ENCODE measurements at places on chromosomes 1 and 21.
A peak's percentile ranks its signal among the peaks of the same experiment; 100 is the strongest.

DNA sequence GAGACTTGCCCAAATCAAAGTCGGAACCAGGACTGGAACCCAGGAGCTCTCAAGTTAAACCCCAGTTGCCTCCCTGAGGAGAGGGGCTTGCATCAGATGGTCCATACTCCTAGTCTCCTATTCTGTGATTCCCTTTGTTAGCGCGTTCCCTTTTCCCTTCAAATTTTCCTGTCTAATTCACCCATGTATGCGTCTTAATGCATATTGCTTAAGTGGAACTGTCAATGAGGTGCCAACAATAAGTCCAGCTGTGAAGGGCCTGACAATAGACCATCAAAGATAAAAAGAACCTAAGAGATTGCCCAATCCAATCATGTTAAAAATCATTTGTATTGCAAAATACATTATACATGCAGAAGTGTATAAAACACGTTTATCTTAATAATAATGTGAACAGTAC is 634 bp upstream of the SPATA6 start:
- DNase-seq, result no peak

DNA sequence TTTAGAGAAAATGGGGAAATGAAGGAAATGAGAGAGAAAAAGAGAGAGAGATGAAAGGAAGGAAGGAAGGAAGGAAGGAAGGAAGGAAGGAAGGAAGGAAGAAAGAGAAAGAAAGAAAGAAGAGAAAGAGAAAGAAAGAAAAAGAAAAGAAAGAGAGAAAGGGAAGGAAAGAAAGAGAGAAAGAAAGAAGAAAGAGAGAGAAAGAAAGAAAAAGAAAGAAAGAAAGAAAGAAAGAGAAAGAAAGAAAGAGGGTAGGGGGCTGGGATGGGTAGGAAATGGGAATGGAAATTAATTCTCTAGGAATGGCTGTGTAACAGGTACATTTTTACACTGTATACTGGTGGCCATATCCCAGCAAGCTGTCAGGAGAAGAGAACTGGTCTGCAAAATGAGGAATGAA is 4.3 kb upstream of the SH2D1B start:
- no peak for DNase-seq

DNA sequence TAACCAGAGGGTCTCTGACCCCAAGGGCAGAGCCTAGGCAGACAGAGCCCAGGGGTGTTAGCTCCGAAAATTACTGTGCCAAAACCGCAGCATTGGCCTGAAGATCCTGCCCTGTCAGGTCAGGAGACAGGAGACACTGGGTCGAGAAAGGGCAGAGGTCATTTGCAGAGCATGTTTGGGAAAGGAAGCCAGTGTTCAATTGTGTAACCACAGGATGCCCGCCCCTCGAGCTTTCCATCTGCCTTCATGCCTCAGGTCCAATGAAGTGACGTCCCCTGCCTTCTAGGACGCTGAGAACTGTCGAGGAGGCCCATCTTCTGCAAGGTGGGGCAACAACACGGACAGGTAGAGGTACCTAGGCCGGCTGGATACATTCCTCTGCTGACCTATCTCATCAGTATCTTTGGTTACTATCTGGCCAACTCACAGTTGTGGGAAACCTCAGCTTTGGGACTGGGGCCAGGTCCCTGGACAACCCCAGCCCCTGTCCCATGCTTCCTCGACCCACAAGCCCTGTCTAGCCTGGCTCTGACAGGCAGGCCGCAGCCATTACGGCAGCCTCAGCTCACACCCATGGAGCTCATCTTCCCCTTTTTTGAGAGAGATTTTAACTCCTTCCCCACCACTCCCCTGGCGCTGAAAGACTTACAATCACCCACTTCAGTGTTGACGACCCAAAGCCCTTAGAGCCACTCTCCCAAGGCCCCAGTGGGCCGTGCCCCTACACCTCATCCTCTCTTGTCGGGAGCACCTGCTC is 1.3 kb downstream of the ARL8A start:
- DNase-seq, result peak; percentile 82

DNA sequence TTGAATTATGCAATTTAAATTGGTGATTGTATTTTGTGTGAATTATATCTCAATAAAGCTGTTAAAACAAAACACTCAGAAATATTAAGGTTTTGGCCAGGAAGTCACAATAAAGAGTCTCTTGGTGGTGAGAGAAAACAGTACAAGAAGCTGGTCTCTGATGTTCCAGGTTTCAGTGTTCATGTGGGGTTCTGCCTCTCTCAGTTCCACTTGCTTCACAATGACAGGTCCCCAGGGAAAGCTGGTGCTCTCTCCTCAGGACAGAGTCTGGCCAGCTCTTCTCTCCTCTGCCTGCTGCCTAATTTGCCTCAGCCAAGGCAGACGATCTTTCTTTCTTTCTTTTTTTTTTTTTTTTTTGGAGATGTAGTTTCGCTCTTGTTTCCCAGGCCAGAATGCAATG is 342.9 kb upstream of the PLXNA2 start:
- no peak for DNase-seq

GRCh38 chr1:225253784-225254183 is 174.1 kb downstream of the LBR start:
- DNase-seq, result no peak

GRCh38 chr1:17725084-17725719 is 29.9 kb upstream of the ACTL8 start:
- DNase-seq, result no peak

GRCh38 chr21:19340303-19340702 is 936.7 kb upstream of the TMPRSS15 start:
- DNase-seq, result peak; percentile 9

DNA sequence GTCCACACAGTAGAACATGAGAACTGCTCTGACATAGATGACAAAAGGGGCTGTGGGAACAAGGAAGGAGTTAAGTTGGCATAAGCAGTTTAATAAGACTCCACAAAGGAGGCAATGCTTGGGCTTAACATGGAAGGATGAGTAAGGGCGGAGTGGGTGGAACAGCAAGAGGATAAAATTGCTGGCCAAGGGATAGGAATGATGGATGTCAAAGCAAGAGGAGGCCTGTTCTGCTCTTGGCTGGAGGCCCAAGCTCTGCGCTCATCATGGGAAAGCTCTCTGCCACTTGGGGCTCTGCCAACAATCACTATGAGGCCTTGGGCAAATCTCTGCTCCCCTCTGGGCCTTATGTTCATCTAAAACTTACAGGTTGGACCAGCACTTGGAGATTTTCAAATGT is 98.3 kb upstream of the CAMK1G start:
- DNase-seq, result no peak

DNA sequence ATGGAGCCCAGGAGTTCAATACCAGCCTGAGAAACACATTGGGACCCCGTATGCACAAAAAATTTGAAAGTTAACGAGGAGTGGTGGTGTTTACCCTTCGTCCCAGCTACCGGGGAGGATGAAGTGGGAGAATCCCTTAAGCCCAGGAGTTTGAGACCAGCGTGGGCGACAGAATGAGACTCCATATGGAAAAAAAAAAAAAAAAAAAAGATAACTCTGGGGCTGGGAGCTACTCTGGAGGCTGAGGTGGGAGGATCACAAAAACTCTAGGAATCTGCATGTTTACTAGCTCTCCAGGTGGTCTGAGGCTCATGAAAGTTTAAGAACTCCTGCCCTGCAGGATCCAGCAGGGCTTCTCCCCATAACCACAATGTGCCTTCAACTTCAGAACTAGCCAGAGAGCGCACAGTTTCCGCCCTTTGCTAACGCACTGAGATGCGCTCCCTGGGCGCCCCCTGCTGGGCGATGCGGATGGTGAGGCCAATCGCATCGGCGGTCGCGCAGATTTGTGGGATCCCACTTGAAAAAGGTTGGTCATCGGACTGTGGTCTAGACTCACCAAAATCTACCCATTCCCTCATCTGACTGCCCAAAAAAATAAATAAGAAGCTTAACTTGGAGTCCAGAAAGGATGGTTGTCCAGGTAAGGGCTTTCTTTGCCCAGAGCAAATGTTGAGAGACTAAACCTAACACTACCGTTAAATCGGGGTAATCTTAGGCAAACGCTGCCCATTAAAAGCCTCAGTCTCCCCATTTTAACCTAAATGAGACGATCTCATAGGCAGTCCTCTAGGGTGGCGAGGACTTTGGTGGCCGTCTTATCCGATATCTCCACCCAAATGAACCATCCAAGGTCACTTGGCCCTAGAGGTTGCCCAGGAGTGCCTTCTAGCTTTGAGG is 8.8 kb downstream of the ZNF683 start:
- peak; percentile 87 for DNase-seq

- DNase-seq, result no peak
Measured at GRCh38 chr1:79920960-79921669, 914.6 kb upstream of the ADGRL4 start.

DNA sequence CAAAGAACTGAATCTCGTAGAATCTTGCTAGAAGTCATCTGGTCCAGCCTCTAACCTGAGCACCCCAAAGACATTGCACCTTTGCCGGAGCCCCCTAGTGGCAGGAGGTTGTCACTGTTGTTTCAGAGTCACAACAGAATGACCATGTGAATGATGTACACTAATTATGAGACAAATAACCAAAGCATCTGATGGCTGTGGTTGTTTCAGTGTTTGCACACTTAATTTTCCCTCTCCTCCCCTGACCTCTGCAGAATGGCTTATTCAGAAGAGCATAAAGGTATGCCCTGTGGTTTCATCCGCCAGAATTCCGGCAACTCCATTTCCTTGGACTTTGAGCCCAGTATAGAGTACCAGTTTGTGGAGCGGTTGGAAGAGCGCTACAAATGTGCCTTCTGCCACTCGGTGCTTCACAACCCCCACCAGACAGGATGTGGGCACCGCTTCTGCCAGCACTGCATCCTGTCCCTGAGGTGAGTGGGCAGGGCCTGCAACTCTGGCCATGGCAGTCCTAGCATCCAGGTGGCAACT is 26.4 kb downstream of the TRAF5 start:
- DNase-seq, result peak; percentile 82

- DNase-seq, result no peak
Measured at GRCh38 chr1:175512637-175513412, 230.6 kb downstream of the TNR start.

DNA sequence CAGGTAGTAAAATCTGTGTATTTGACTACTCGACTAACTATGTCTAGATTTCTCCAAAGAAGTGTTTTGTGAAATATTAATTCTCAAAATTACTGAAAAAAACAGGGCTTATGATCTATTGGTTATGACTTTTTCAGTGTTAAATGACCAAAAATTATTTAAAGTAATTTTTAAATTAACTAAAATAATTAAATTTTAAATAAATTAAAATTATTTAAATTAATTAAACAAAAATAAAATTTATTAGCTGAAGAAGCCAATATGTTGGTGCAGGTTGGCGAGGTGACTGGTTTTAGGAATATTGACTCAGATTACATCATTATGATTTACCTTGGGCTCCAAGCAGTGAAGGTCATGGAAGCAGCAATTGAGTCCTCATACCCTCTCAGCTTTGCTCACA is 483.2 kb downstream of the PTPRC start:
- no peak for DNase-seq

GRCh38 chr1:18079941-18080735 is 27.5 kb upstream of the IGSF21 start:
- DNase-seq, result no peak

- DNase-seq, result no peak
Measured at GRCh38 chr21:43880111-43880985, 15.3 kb downstream of the AGPAT3 start.

- no peak for DNase-seq
Measured at GRCh38 chr1:208318150-208318734, 74.1 kb upstream of the PLXNA2 start.

DNA sequence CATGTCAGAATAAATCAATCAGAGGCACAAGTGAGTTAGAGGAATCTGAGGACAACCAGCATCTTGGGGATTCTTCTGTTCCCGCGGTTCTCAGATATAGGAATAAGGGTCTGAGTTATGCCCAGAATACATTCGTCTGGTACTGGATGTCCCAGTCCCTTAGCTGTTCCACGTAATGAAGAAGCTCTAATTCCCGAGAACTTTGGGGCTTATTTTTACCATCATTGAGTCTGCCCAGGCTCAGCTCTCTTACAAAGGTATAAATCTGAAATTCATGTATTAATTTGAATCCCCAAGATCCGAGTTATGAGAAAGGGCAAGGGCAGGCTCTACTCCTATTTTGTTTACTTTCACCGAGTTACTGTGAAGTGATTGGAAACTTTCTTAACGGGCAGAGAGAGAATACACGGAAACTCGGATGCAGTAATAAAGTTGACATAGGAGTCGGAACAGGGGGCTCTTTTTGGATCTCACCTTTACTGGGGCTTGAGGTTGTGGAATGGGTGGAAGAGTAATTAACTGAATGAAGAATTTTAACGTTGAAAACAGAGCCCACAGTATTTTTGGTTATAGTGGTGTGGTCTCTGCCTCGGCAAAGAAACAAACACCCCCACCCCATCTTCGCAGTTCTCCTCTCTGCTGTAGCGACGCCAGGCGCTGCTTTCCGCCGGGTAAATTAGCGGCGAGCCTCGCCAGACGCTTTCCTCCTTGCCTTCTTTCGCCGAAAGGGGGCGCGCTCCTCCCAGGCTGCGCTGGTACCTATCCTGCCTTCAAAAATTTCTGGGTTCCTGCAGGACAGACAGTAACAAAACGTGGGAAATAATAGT is 7.1 kb downstream of the PRRX1 start:
- DNase-seq, result no peak

GRCh38 chr1:179516976-179517705 is 58.6 kb downstream of the NPHS2 start:
- no peak for DNase-seq

GRCh38 chr1:197862221-197862620 is 40.2 kb upstream of the C1orf53 start:
- DNase-seq, result no peak

DNA sequence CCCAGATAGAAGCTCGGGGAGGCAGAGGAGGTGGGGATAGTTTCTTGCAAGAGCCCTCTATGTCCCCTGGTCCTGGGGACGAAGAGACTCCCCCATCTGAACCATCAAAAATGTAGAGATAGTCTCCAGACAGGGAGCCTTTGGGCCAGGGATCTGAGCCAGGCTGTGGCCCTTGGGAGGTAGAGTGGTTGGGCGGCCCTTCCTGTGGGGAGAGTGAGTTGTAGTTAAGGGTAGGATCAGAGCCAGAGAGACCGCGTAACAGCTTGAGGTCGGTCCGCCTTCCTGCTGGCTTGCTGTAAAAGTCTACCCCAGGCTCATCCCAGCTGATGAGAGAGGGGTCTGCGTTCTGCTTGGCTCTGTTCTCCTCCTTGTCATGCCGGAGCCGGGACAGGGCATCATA is 25.3 kb downstream of the PIK3C2B start:
- DNase-seq, result no peak

- DNase-seq, result no peak
Measured at GRCh38 chr1:18869847-18870594, 10.6 kb upstream of the TAS1R2 start.

DNA sequence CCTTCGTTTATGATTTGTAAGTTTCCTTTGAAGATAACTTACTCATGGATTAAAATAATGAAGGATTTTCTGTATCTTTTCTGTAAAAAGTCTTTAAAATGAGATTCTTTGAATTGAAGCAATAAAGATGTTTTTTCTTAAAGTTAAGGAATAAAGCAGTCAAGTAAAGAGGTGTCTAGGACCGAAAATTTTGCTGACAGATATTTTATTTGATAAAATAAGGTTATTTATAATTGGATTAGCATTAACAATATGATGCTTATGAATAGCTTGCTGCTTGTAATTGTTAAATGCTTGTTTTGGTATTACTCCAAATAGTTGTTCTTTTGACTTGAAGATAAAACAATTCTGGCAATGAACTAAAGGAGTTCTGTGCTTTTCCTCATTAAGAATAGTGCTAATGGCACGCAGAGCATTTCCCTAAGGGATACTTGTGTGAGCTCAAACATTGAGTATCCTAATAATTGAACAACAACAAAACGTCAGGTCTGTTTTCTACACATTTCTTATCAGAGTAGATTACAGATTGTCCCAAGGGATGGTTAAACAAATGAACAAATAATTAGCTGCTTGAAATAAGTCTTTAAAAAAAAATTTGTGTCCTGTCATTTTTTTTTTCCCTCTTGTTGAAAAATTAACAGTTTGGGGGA is 16.6 kb downstream of the TSNAX start:
- no peak for DNase-seq

GRCh38 chr1:247209396-247209795 is 37.6 kb upstream of the ZNF124 start:
- DNase-seq, result no peak
